Fibroblast of villous mesenchyme (primary cell): ENCODE measurements at places on chromosomes 2 and 18. TPM values are rescaled to one million over a fixed set of nuclear protein-coding genes. Genes with fewer than 3 reads are reported as not detected.
A peak's percentile ranks its signal among the peaks of the same experiment; 100 is the strongest.

- no peak for DNase-seq
Measured at GRCh38 chr2:231928481-231928880, 2.3 kb upstream of the NPPC start.

- DNase-seq, result no peak
Measured at GRCh38 chr2:152396763-152397162, 61.8 kb downstream of the FMNL2 start.

DNA sequence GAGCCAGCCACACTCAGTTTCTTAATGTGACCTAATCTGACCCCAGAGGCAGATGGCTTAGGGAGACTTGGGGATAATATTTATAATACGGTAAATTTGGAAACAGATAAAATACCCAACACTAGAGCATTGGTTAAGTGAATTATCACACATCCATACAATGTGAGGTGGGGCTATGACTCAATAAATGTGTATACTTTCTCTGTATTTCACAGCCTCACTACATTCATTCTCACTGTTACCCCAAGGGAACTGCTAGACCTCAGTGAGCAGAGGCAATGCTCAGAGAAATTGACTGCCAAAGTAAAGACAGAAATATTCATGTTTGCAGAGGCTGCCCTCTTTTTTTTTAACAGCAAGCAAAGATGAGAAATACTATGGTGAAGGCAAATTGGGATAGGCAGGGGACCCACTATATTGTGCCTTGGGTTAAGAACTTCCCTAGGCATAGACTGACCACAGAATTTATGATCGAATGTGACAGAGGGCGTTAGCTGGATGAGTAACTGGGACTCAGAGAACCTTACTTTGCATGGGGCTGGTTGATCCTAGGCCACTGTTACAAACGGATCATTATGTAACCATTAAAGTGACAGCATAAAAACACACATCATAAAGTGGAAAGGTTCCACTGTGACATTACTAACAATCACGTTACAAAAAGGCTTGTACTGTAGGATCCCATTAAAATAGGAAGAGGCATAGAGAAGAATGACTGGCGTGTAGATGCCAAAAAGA is 246.0 kb upstream of the LYPD1 start:
- DNase-seq, result no peak

DNA sequence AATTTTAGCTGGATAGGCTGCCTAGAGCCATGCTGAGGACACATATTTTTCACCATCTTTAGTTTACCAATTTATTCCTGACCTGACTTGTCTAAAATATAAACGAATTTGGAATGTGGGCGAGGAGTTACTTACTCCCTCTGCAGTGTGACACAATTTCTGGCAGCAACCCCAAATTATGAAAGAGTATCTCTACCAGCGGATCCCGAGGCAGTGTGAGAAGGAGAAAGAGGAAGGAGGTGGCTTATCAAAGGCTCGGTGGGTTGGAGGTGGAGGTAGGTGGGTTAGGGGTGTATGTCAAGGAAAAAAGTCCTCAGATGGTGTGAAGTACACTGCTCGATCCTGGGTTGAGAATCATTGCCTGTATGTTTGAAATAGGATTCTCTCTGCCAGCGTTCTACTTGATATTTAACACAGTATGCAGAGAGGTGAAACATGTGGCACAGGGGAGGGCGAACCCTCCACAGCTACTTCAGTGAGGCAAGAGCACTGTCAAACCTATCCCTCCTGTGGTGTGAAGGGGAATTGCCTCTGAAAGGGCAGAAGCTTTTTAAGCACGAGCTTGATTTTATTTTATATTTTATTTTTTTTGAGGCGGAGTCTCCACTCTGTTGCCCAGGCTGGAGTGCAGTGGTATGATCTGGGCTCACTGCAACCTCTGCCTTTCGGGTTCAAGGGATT is 76.0 kb downstream of the RFTN2 start:
- DNase-seq, result peak; percentile 71

SKOR2 gene
- total RNA-seq, result not detected in 2 replicates

MARCHF4 gene
- total RNA-seq, result 5.2 and 10.8 TPM in 2 replicates

DNA sequence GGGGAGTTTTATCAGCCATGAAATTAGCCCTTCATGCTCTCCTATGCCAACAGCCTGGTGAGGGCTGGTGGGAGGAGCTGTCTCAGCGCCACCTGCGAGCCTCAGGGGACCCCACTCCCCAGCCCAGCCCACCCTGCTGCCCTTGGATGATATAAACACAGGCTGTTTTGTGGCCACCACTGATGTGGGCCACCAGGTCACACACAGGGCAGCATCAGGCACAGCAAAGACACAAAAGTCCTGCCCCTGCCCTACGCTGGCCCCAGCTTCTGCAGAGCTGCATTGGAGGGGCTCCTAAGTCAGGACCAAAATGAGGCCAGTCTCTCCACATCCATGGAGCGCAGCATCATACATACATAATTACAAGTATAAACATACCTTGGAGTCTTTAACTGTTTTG is 110.6 kb upstream of the TEX51 start:
- DNase-seq, result no peak
